ENCODE measurements at places on chromosomes 3 and 15. TPM values are rescaled to one million over a fixed set of nuclear protein-coding genes. Genes with fewer than 3 reads are reported as not detected.

DNA sequence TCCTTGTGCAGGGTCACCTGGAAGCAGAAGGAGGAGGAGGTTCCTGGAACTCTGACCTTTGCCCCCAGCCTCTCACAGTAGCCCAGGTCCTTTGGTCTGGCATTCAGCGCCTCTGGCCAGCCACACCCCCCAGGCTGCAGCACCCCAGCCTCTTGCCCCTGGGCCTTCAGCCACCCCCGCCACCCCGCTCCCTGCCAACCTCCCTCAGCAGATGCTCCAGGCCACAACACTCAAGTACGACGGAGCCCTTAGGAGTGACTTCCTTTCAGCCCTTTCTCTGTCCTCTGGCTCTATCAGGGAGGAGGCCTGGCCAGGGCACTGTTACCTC, 45.2 kb downstream of the GRIP2 start:
- no peaks in the 10 kb centered on the region for H3K36me3 ChIP-seq
- peaks cover 3% of the 10 kb centered on the region for H3K27me3 ChIP-seq
- no peak overlapping the region for H3K4me3 ChIP-seq
- DNase-seq: peak; percentile 21
- H3K27ac ChIP-seq: no peak overlapping the region

- no peaks in the 10 kb centered on the region for H3K4me1 ChIP-seq
- H3K27ac ChIP-seq: no peak overlapping the region
- H3K36me3 ChIP-seq: no peaks in the 10 kb centered on the region
- DNase-seq: no peak
Observed at GRCh38 chr15:83604549-83604948, 49.4 kb upstream of the ADAMTSL3 start.

DNA sequence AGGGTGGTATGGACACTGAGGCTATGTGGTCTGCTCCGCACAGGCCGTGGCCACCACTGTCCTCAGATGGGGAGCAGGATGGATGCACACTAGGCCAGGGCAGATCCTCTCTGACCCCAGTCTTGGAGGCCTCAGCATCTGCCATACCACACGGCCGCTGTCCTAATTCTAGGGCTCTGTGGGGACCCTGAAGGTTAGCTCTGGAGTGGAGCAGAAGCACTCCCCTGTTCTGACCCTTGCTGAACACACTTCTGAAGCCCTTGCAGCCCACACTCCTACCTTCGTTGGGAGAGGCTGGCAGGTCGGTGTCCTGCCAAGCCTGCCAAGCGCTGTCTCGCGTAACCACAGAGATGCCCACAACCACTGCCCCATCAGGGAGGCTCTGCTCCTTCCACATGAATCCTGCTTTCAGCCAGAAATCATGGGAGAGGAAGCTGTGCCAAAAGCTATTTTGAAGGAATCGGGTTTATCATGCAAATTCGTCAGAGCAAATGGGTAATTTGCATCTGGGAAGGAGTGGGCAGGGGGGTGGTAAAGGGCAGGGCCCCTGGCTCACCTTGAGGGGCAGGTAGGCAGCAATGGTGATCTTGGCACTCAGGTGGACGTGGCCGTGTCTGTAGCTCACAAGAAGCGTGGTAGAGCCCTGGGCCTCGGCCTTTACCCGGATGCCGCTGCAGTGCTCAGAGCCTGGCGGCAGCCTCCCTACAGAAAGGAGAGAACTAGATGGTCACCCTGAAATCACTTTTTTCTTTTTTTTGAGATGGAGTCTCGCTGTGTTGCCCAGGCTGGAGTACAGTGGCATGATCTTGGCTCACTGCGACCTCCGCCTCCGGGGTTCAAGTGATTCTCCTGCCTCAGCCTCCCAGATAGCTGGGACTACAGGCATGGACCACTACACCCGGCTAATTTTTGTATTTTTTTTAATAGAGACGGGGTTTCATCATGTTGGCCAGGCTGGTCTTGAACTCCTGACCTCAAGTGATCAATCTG, 54.4 kb downstream of the NUP210 start:
- H3K4me3 ChIP-seq: no peak overlapping the region
- H3K27me3 ChIP-seq: no peaks in the 10 kb centered on the region
- no peak overlapping the region for H3K27ac ChIP-seq
- H3K36me3 ChIP-seq: peaks cover 48% of the 10 kb centered on the region
- no peaks in the 10 kb centered on the region for H3K4me1 ChIP-seq

DNA sequence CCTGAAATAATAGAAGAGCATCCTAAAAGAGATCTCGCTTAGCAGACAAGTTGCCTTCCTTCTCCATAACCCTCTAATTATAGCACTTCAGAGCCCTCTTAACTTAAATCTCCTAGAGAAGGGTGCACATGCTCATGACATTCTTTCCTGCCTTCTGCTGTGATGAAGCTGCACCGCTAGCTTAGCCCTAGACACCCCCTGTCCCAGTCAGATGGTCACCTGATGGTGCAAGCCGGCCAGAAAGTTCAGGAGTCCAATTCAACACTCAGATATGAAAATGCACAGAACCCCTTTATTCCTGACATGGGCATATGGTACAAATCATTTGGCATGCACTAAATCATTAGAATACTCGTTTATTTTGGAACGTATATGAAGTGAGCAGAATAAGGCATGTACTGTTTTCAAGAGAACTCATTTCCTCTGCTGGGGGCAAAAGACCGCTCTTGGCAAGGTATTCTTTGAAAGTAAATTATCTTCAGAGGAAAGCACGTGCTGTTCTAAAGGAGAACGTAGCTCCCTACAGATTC, 420.4 kb upstream of the PROK2 start:
- H3K27ac ChIP-seq: no peak overlapping the region
- no peaks in the 10 kb centered on the region for H3K27me3 ChIP-seq
- DNase-seq: no peak
- H3K36me3 ChIP-seq: no peaks in the 10 kb centered on the region
- no peak overlapping the region for H3K4me3 ChIP-seq

DNA sequence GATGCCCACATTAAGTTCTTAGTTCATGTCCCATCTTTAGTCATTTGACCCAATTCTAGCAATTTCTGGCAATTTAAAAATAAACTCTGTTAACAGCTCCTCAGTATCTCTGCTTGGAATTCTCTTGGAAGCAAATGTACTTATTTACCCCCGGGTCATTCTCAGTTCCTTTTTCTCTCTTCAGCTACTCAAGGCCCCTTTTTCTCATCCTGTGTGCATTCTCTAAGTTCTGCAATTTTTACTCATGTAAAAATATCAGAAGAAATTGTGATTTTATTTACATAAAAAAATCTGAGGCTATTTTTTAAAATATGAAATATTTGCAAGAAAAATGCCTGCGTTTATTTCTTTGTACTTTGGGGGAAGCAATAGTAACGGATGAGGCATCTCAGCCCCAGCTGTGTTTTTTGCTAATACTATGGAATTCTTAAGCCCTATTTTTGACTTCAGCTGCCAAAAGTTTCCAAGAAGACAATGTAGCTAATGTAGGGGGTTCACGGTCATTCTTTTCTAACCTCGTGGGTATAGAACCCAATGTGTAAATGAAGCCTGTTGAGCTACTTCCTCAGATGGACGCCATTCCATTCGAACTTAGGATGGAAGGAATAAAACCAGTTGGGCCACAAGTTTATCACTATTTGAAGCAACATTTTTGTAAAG, 20.0 kb downstream of the CERS3 start:
- H3K36me3 ChIP-seq: no peaks in the 10 kb centered on the region
- H3K27me3 ChIP-seq: no peaks in the 10 kb centered on the region
- no peaks in the 10 kb centered on the region for H3K4me1 ChIP-seq
- no peak overlapping the region for H3K4me3 ChIP-seq
- DNase-seq: no peak

- H3K27ac ChIP-seq: no peak overlapping the region
- H3K36me3 ChIP-seq: peaks cover 7% of the 10 kb centered on the region
- no peaks in the 10 kb centered on the region for H3K27me3 ChIP-seq
- H3K4me1 ChIP-seq: no peaks in the 10 kb centered on the region
- no peak overlapping the region for H3K4me3 ChIP-seq
Observed at GRCh38 chr3:132486099-132486498, 68.8 kb downstream of the DNAJC13 start.

DNA sequence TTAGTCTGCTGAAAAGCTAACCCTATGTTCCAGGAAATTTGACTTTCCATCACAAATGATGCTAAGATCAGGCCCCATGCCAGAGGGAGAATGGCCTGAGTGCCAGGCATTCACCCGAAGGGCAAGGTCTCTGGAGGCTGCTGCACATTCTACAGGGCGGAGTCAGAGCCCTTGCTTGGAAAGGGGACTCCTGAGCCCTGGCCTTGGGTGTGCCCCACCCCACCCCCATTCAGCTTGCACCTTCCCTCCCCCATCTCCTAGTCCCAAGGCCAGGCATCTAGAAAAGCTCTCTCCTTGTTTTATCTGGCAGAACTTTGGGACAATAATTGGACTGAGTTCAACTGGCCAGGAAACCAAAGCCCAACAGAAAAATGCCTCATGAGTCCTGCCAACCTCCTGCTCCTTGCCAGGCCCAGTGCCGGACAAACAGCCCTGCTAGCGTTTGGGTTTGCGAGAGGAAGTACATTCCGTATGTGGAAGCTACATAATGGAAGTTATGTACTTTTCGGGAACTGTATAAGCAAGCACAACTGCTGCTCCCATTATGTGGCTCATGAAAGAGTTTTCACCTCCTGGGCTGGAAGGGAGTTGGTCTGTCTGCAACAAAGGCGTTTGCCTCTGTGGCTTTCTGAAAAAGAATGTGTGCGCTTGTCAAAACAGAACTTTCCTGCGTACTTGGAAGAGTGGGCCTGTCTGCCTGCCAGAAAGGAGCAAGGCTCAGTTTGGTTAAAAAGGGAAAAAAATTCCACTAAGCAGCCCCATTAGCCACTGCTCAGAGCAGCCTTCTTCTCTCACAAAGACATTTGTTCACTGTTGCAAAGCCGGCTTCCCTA, 321.5 kb upstream of the CTNNB1 start:
- peak; percentile 77 for DNase-seq
- H3K36me3 ChIP-seq: no peaks in the 10 kb centered on the region
- H3K27me3 ChIP-seq: no peaks in the 10 kb centered on the region

DNA sequence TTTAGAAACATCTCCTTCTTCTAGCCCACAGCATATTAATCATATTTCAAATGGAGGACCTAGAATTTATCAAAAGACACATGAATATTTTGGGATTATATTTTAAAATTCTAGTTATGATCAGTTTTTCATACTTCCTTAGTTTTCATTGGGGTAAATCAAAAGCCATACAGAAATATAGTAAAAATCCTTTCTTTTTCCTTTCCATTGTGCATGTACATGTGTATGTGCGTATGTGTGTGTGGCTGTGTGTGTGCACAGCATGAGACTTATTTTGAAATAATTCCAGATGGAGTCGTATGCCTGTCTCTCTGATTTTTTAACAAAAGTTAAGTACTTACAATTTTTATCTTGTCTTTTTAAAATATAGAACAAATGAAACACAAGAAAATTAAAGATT, 94.5 kb downstream of the ARPP21 start:
- H3K4me3 ChIP-seq: no peak overlapping the region
- DNase-seq: no peak
- no peaks in the 10 kb centered on the region for H3K4me1 ChIP-seq

DNA sequence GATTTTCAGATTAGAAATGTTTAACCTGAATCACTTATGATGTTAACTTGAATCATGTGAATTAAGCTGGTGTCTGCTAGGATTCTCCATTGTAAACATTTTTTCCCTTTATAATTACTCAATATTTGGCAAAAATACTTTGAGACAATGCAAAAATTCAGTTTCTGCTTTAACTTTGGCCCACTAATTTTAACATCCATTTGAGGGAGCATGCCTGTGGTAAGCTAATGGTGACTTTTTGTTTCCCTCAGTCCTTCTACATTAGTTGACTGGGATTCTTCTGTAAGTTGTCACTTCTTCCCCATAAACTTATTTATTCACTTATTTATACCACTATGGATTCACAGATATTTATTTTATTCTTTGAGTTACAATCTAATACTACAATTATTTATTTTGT, 59.3 kb downstream of the PIK3R4 start:
- no peak overlapping the region for H3K27ac ChIP-seq
- no peaks in the 10 kb centered on the region for H3K4me1 ChIP-seq
- no peaks in the 10 kb centered on the region for H3K36me3 ChIP-seq
- H3K4me3 ChIP-seq: no peak overlapping the region
- no peaks in the 10 kb centered on the region for H3K27me3 ChIP-seq

DNA sequence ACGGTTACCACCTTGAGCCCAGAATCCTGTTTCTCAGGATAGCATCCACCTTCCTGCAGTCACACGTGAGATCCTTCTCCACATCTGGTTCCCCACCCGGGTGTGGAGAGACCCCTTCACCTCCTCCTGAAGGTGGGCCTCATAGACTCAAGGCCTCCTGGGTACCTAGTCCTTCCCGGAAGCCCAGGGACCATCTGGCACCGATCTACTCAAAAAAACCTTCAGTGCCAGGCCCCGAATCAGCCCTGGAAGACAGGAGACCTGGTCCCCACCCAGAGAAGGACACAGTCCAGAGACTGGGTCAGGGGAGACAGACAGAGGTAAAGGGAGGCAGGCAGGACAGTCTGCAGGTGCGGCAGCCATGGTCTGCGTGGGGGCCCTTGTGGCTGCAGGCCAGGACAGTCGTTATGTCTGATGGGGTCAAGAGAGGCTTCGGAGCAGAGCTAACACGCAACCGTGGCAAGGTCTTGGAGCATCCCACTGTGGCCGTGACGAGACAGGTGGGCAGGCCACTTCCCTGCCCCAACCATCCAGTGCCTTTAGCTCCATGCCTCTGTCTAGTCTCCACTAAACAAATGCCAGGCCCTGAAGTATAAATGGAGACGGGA, 112.2 kb upstream of the ABHD17C start:
- no peak overlapping the region for H3K4me3 ChIP-seq
- no peaks in the 10 kb centered on the region for H3K27me3 ChIP-seq

DNA sequence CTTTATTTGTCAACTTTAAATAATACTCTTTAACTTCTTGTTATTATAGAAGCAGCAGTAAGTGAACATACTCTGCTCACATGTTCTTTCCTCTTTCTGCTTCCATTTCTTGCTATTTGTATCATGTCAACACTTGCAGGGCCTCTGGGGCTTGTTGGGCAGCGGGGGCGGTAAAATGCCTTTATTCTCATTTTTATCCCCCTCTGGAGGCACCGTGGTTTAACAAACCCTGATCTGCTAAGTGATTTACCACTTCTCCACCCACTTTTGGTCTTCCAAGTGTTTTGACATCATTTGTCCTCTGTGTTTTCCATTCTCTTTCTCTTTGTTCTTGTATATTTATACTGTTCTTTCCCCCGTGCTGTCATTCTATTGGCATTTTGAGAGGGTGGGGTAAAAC, 33.9 kb downstream of the SCN10A start:
- H3K4me3 ChIP-seq: no peak overlapping the region
- no peaks in the 10 kb centered on the region for H3K36me3 ChIP-seq
- no peaks in the 10 kb centered on the region for H3K4me1 ChIP-seq
- DNase-seq: no peak

GRCh38 chr3:23754215-23754614, 51.5 kb upstream of the UBE2E1 start:
- no peaks in the 10 kb centered on the region for H3K4me1 ChIP-seq
- DNase-seq: no peak
- H3K4me3 ChIP-seq: no peak overlapping the region

The CADM2 gene
- polyA plus RNA-seq: 2.4 TPM

The ZBED2 gene
- not detected for polyA plus RNA-seq

The ADGRG7 gene
- polyA plus RNA-seq: 48.1 TPM

The CPB1 gene
- polyA plus RNA-seq: 0.63 TPM

The MYEF2 gene
- polyA plus RNA-seq: 6.9 TPM

The PROK2 gene
- polyA plus RNA-seq: not detected

Measured in small intestine (tissue), 16 donors.